Endothelial cell (in vitro differentiated cells): ENCODE measurements at places on chromosomes 7 and 10.

- DNase-seq: peak; percentile 61
These were observed at the start of gene CHST15 for GRCh38 chr10:124092860-124093773. CHST15 (minus strand) TSS chr10:124093598; CDS start chr10:124046212, 47,386 bp downstream.

GRCh38 chr7:15495170-15495569 is 66.6 kb downstream of the AGMO start:
- no peak for DNase-seq

- no peak for DNase-seq
These were observed 104.1 kb upstream of the FERD3L start for GRCh38 chr7:19249281-19249680.

GRCh38 chr10:94286901-94287300 is 75.8 kb downstream of the NOC3L start:
- DNase-seq: no peak

DNA sequence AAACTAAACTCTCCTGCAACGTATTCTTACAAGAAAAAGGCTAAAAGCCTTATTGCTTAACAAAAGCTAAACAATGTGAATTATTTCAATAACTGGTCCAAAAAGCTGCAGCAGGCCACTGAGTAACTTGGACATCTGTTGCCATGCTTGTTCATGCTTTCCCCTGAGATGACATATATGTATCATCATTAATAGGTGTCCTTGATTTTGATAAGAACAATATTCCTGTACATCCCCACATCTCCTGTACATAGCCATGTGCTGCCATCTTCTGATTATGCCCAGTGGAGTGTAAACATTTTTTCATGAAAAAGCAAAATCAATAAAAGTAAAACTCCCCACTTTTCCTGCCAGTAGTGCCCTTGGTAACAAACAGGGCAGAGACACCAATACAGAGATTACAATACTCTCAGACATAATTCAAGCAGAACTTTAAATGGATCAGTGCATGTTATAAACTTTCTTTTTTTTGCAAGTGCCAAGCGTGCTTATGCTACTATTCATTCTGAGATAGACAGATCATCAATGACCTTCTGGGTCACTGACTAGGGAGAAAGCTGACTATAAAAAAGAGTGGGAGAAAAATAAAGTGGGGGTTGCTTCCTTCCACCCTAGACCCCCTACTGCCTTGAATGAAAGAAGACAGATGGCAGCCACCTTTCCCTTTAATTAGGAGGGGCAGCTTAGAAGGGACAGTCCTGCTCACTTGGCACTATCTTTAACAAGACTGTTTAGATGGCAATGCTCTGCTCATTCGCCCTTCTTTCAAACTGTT is 205.5 kb upstream of the KLF14 start:
- DNase-seq: no peak

DNA sequence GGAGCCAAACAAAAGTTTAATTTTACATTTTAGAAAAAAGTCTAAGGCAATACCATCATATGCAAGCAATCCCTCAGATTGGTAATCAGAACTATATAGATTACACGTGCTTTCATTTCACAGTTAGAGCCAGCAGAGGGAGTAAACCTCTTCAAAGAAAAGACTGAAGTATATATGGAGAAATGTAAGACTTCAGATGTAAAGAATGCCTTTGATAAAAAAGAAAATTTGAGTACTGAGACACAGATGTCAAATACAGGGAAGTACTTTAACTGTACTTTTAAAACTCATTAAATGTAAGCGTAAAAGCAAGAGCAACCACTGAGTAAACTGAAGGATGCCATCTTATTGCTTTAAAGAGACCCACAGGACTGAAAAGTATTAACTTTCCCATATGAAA is 101.4 kb upstream of the FAM133B start:
- peak; percentile 12 for DNase-seq

DNA sequence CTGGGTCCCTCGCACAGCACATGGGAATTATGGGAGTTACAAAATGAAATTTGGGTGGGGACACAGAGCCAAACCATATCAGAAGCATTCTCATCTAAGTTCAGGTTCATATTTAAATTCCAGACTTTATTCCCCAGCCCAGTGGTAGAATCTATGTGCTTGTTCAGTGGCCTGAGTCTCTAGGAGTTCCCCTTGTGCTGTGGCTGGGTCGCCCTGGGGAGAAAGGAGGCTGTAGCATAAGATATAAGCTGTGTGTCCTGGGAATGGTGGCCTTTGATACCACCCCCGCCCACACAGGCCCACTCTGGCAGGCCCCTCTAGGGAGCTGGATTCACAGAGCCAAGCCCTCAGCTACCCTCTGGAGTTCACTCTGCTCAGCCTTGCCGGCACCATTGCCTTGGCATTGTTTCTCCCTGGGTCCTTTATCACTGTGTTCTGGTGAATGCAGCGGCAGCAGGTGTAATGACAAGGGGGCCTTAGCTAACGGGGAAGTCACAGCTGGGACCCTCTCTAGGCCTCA is 64.2 kb downstream of the MINDY4 start:
- no peak for DNase-seq

DNA sequence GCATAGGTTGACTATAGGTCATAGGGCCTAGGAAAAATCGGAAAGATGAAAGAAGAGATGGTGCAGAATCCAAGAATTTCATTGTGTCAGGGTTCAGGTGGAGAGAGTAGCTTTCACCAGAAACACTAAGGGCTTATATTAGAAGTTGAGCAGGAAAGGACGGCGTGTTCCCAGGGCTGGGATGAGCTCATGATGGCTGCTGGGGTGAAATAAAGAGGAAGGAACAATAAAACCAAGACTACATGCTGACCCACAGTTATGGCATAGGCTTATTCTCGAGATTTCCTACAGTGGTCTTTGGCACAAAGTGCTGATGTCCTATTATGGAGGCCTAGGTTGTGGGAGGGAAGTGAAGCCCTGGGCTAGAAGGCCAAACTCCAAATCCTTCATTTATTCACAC is 195.8 kb downstream of the PTEN start:
- DNase-seq: no peak

DNA sequence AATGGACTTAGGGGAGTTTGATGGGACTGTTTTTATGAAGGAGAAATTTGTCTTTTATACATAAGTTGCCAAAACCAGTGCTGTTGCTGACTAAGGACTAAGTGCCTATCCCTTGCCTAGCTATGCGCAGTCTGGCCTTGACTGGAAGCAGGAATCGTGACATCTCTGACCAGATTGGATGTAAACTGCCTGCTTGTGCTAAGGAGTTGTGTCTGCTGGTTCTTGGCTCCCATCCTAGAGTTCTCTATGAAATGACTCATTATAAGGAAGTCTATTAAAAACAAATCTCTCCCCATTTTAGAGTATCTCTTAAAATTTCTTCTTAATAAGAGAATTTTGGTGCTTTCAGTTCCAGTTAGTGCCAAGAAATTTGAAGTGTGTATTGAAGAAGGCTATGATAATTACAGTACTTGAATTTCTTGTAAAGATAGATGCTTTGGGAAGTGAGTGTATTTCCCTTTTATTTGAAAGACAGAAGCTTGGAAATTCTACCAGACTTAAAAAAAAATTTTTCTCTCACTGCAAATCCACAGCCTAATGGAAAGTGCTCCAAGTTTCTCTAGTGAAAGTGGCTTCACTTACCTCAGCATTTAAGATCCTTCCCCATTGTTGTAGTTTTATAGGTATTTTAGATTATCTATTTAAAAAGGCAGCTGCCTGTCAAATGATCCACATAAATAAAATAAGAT is 77.6 kb downstream of the BICC1 start:
- DNase-seq: no peak

DNA sequence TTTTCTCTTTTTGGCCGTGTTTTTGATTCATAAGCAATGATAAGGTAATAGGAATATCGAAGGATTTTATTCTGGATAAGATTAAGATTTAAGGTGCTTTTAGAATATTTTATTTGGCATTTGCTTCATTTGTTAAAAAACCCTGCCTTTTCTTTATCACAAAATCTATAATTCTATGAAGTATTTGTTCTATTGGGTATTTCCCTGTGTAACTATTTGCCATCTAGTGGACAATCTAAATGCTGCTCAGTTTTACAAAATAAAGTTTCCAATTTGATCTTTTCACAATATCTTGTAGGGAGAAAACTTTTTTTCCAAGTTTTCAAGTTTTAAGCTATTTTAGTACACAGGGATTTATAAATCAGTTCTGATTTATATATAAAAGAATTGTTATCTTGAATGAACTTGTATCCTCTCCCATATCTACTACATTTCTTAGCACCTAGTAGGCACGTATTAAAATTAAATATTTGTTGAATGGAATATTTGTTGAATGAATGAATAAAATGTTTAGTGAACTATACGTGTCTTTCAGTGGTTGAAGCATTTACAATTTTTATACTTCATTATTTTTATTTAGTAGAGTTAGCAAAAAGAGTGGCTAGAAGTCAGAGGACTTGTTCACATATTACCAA is 26.5 kb downstream of the ANKRD7 start:
- DNase-seq: no peak

- no peak for DNase-seq
These were observed 120.6 kb downstream of the MTPAP start for GRCh38 chr10:30228417-30229036.

DNA sequence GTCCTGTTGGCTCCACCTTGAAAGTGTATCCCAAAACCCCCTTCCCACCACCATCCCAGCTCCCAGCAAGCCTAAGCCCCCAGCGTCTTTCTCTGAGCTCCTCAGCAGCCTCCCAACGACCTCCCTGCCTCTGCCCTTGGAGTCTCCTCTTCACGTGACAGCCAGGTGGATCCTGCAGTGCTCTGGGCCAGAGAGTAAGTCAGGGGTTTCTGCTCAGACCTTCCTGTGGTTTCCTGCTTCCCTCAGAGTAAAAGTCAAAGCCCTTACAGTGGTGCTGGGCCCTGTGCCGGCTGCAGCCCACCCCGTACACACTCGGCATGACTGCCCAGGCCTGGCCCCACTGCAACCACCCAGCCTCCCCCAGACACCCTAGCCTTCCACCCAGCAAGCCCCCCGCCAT is 51.9 kb downstream of the OAT start:
- no peak for DNase-seq

GRCh38 chr7:126303926-126304325 is 948.8 kb downstream of the GRM8 start:
- no peak for DNase-seq

DNA sequence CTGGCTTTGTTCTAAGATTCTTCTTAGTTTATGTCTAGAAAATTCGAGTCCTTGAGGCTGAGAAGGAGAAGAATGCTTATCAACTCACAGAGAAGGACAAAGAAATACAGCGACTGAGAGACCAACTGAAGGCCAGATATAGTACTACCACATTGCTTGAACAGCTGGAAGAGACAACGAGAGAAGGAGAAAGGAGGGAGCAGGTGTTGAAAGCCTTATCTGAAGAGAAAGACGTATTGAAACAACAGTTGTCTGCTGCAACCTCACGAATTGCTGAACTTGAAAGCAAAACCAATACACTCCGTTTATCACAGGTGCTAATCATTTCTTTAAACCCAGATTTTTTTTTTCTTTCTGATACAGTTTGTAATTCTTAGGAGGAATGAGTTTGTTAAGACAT is 6.7 kb downstream of the CEP55 start:
- no peak for DNase-seq

DNA sequence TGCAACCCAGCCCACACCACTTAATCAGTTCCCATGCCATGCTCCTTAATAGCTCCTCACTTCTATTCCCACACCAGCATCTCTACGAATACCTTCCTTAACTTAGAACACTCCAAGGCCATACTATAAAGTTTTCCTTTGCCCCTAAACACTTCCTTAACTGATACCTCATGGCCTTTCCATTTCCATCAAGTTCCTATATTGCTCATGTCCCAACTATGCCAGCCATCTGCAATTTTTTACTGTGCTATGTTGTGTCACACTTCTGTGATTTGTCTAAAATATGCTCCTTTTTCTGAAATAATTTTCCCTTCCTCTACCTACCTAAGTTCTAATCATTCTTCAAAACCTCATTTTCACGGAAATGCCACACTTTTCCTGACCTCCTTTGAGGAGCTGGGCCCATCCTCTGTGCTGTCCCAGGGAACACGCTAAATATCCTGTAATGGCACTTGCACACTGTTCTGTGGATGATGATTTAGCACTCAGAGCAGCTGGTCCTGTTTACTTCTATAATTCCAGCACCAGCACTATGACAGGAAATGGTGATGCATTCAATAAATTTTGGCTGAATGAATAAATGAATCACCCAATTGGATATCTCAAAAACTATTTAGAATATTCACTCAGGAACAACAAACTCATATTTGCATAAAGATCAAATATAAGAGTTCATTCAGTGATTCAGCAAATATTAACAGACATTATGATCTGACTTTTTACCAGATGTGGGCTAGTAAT is 266.5 kb upstream of the HGF start:
- DNase-seq: no peak

DNA sequence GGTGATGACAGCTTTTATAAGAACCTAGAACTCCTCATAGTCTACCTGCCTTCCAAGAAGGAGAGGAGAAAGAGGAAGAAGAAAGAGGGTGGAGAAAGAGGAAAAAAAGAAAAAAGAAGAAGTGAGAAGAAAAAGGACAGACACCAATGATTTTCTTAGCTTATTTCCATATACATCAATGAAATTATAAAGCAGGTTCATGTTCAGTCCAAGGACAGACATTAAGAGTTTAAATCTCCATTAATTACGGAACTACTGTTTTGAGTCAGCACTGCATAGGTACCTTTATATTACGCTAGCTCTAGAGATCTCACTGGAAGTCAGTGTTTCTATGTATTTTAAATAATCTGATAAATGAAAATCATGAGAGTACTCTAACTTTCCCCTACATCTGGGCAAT is 309.0 kb upstream of the HGF start:
- no peak for DNase-seq
